ENCODE measurements at places on chromosomes 13 and 19.

DNA sequence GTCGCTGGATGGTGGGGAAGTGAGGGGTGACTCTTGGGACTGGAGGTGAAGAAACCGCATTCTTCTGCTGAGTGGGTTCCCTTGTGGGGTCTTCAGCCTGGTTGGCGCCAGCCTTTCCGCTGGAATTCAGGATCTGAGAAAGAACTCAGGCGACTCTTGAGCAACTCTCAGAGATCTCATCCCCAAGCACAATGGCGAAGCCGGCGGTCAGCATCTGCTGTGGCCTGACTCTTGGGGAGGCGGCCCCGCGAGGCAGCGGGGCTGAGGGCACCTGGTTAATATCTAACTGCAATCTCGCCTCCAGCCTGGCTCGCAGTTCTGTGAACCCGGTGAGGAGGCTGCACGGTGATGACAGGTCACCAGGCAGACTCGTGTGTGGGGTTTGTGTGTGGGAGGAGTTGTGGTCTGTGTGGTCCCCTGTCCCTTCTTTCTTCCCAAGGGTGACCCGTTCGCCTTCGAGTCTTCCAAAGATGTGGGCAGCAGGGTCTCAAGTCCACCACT, 883 bp downstream of the ZNF441 start:
- peak; percentile 37 for DNase-seq

DNA sequence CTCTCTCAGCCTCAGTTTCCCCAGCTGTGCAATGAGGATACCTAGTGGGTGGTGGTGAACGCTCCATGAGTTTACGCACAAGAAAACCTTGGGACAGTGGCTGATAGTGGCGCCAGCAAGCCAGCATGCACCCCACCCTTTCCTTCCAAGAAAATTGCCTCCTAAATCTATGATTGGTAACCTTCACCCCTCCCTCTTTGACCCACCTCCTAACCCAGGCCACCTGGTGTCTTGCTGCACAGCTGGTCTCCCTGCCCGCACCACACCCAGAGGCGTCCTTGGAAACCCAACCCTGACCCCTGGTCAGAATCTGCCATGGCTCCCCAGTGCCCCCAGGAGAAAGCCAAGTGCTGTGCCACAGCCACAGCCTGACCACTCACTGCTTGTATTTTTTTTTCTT, 22.8 kb upstream of the BCL3 start:
- DNase-seq: no peak

GRCh38 chr19:13146763-13147563, 3.2 kb downstream of the STX10 start:
- DNase-seq: no peak

DNA sequence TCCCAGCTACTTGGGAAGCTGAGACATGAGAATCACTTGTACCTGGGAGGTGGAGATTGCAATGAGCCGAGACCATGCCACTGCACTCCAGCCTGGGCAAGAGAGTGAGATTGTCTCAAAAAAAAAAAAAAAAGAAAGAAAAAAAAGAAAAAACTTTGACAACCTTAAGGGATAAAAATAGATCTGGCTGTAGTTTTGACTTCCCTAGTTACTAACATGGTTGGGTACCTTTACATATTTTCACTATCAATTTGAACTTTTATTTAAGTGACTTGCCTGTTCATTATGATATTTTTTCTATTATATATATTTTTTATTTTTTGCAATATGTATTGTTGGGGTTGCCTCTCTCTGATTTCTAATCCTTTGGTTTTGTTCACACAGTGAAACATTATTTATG, 8.4 kb upstream of the ZNF235 start:
- no peak for DNase-seq

DNA sequence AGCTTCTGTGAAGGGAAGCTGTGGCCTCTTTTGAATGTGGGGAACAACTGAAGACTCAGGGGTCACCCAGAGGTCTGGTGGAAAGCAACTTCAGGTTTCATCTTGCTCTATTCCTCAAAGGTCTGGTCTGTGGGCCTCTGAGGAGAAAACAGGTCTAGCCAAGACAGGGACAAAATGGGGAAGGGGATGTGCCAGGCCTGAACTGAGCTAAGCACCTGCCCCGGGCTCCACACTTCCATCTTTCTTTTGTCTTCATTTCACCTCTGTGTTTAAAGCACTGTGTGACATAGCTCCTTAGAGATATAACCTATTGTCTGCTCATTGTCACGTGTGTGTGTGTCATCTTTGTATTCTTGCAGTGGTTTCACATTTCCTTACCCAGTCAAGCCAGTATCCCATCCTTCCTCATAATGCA, 19.9 kb upstream of the GDF15 start:
- no peak for DNase-seq
